ENCODE measurements at places on chromosomes 4 and X. TPM values are rescaled to one million over a fixed set of nuclear protein-coding genes. Genes with fewer than 3 reads are reported as not detected.

DNA sequence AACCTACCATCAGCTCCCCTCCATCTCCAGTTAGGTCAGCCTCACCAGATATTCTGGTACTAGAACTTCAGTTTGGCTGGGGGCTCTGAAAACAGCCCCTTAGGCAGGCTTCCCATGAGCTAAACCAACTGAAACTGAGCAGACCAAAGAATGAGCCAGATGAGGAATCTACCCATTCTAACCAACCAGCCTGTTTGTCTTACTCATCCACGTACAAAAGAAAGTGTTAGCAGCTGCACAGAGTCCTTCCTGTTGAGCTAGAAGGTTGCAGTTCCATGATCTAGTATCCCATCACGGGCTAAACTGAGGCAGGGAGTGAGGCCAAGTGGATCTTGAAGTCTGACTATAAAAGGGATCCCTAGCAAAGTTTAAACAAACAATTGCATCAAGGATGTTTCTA lies 17.5 kb downstream of the MAGEA9B start:
- no peak for DNase-seq

Gene TRPC3
- total RNA-seq: 0.63 TPM

Gene NPY2R
- 0.12 TPM for total RNA-seq

DNA sequence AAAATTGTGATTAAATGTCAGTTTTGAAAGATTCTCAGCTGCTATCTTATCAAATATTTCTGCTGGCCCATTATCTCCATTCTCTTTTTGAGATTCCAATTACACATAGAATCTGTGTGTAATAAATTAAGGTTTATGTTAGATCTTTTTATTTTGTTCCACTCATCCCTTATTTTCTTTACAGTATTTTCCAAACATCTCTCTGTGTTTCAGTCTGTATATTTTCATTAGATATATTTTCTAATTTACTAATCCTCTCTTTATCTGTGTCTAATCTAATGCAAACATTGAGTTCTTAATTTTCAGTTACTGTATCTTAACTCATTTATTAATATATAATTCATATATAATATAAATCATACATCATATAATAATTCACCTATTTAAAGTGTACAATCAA lies 268.7 kb downstream of the DCHS2 start:
- DNase-seq: no peak

Gene STBD1
- 28.4 TPM for total RNA-seq

Measured in right atrium auricular region (tissue), 2 donors.